AG09309 (cell line): ENCODE measurements at places on chromosomes 11 and 22.
A peak's percentile ranks its signal among the peaks of the same experiment; 100 is the strongest.

DNA sequence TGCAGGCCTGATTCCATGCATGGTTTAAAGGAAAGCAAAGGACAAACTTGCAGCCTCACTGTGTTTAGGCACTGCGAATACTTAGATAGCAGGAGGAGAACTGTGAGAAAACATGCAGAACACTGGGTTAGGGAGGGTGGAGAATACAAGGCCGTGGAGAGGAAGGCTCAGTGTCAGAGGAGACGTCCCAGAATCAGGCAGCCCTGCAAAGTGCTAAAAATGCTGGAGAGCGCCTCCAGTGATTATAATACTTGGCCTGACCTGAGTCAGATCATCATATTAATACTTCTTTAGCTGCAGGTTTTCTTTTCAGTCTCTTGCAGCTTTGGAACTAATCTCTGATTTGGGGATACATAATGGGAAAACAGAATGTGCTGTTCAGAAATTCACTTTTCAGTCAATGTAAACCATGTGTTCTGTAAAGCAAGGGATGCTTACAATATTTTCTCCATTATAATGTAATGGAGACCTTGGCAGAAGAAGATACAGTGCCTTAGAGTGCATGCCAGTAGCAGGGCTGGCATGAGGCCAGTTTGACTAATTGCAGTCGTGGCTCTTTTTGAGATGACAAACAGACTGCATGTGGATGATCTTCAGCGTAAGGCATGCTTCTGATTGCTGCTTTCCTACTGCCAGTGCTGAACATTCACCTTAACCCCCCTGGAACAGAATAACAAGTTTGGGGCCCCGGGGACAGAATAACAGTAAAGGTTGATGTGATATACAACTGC is 16.8 kb downstream of the EXT2 start:
- DNase-seq, result no peak

- no peak for DNase-seq
Observed at GRCh38 chr22:22855617-22856308, 31.9 kb upstream of the IGLL5 start.

- no peak for DNase-seq
Observed at GRCh38 chr22:23293720-23294119, 113.4 kb downstream of the BCR start.

DNA sequence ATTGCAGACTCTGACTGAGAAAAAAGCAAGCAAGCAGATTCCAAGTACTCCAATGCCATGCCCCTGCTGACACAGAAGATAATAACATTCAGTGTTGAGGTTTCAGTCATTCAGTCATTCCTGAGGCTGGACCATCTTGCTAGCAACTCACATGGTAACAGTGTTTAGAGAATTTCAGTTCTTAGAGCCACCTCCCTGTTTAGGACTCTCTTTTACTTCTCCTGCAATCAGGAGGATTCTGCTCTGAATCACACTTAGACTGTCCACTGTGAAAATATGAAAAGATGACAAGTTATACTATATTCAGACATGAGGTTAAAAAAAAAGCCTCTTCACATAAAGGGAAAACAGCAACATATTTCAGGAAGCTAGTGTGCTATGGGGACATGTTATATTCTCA is 183.9 kb upstream of the CTSC start:
- no peak for DNase-seq

DNA sequence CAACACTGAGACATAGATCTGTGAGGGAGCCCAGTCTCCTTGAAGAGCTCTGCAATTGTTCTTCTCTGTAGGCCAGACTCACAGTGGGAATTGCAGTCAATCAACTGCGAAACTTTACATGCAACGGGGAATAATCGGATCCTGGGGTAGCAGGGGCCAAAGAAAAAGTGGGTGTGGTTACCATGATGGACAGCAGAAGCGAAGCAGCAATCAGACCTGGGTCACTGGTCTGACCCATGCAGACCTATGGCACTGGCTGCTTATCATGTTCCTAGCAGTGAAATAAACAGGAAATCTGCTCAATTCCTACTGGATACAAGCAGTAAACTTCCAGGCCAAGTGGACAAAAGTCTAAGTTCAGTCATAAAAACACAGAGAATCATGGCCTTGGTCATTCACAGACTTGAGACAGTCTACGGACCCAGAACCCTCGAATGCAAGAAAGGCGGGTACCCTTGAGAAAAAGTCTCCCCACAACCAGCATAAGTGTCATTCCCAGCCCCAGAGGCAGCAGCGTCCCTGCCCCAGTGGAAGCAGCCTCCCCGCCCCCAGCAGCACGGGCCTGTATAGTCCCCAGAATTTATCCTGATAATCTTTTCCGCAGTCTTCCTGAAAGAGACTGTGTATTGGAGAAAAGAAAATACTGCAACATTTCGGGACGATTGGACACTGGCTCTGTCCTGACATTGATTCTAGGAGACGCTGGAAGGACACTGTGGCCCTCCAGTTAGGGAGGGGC is 34.6 kb downstream of the ASCL2 start:
- DNase-seq, result no peak

GRCh38 chr11:57474803-57475115 is 14.4 kb downstream of the RTN4RL2 start:
- no peak for DNase-seq

DNA sequence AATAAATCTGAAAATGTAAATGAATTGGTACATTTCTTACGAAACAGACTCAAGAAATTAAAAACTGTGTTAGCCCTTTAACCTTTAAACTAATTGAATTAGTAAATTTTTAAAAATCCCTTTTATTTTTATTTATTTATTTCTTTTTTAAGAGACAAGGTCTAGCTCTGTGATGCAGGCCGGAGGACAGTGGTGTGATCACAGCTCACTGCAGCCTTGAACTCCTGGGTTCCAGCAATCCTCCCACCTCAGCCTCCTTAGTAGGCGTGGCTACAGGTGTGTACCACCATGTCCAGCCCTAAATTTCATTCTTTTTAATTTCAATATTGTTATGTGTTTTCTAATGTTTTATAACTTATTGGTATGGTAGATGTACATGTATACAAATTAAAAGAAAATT is 72.6 kb downstream of the MYEOV start:
- DNase-seq, result no peak

GRCh38 chr11:69644071-69644961 is 3.4 kb downstream of the CCND1 start:
- peak; percentile 55 for DNase-seq

DNA sequence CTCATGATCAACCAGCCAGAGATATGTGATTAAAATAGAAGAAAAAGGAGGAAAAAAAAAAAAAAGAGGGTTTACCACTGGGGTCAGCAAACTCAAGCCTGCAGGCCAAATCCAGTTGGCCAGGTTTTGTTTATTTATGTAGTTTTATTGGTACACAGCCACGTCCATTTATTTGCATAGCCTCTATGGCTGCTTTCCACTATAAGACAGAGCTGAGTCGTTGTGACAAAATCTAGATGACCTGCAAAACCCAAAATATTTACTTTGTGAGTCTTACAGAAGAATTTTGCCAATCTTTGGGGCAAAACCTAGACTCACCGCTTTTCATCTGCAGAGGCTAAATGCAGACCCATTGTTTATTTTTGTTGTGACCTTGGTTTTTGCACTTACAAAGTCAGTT is 87.1 kb downstream of the TENM4 start:
- DNase-seq, result no peak

DNA sequence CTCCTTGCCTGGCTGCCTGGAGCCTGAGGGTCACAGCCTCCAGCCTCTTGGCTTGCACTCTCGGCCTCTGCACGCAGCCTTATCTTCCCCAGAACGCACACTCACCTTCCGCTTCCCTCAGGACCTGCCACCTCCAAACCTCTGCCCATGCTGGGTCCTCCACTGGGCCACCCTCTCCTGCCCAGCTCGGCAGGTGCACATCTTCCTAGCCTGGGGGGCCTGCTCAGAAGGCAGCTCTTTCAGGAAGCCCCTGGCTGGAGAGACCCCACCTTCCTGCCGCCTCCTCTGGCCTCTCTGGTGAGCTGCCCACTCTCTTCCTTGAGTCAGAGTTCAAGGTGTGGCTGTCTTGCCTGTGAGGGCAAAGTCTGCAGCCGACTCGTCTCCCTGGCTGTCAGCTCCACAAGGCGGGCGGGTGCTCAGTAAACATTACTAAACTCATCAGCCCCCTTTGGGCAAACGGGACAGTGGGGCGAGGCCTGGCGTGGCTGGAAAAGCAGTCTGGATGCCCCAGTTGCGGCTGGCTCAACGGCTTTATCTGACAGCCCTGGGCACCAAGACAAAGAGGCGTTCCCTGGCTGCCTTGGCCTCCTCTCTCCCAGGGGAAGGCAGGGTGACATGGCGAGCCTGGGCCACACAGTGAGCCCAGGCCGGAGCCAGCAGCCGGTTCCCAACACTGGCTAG is 1.7 kb upstream of the LINC01488 start:
- DNase-seq, result no peak

DNA sequence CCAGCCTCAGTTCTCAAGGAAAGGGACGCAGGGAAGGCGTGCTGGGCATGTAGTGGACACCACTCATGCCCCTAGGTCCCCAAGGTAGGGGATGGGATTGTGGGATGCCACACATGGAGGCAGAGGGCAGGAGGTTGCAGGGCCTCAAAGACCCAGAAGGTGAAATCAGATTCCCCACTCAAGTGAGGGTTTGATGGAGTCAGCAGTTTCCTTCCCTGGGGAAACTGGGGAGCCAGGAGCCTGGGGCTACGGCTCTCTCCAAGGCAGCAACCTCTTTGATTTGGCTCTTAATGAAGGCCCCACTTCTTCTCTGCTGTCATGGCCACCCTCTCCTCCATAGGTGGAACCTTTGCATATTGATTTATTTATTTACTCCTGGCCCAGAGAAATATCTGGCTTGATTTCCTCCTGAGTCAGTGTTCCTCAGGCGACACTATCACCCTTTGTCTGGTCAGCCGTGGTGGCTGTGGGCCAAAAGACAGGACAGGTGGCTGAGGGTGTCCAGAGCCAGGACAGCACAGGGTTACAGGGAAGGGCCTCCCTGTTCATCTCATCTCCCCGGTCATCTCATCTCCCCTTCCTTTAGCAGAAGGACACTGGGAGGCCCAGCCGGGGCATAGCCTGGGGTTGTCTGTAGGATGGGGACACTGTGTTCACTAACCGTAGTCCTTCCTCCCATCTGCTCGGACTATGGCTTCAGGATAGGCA is 9.6 kb downstream of the GNAZ start:
- no peak for DNase-seq

DNA sequence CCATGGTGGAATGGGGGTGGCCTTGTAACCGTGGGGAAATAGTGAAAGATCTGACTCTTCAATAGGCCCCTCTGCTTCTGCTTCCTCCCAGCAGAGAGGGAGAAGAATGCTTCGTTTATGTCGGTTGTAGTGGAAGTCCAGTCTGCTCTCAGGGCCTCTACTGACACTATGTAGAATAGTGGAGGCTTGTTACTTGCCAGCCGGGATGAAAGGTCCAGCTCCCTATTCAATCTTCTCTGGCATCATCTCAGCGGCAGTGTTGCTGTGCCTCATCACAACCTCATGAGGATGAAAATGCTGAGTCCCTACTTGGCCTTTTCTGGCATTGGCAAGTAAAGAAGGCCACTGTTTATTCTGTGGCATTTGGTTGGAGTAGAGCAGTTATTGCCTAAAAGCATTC is 820.9 kb upstream of the TENM4 start:
- no peak for DNase-seq

GRCh38 chr11:76788661-76789442 is 5.7 kb downstream of the TSKU start:
- DNase-seq, result no peak

DNA sequence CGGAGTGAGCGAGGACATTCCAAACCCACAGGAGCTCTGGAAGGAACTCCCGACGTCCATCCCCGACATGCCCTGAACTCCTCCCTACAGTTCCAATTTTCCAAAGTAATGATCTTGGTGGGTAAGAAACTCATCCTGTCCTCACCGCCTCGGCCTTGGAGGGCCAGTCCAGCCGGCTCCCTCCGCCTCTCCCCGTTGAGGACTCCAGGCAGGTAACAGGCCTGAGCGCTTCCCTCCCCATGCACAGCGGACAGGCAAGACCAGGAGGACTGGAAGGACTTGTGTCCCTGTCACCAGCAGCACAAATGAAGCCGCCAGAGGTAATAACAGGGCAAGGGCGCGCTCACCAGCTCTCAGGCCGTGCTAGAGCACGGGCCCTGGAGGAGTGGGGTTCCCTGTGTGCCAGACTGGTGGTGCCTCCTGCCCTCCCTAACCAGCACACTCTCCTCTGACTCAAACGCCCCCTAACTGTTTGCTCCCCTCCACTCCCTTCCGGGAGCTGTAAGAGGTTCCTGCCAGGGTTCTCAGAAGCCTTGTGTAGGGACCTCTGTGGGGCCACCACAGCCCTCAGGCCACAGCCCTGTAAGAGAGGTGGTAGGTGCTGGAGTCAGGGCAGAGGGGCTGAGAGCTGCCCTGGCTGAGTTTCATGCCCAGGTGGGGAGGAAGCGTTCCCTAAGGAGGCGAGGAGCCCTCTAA is 17.1 kb downstream of the OVOL1 start:
- no peak for DNase-seq

DNA sequence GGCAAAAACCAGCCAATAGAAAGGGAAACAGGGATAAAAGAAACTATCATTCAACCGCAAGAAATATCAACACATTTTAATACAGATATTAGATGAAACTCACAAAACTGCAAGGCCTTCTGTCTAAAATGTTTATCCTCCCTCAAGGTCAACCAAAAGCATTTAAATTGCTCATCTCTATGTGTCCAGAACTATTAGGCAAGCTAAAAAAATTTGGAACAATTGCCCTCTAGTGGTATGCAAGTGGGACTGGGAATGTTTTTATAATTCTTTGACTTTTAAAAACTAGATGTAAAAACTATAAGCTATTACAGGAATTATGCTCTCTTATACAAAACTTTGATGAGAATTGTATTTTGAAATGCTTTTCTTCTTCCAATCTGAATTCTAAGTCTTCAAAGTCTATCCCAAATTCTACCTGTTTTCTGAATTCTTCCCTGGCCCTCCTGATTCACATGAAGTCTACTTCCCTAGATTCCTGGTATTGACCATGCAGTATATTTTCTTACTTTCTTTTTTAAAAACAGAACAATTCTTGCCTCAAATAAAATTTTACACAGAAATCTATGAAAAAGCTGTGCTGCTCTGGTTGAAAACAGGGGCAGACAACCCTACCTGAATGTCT is 4.9 kb downstream of the CWC15 start:
- DNase-seq, result no peak

- DNase-seq, result no peak
Observed at GRCh38 chr11:111938687-111939160, 1.6 kb downstream of the DIXDC1 start.

DNA sequence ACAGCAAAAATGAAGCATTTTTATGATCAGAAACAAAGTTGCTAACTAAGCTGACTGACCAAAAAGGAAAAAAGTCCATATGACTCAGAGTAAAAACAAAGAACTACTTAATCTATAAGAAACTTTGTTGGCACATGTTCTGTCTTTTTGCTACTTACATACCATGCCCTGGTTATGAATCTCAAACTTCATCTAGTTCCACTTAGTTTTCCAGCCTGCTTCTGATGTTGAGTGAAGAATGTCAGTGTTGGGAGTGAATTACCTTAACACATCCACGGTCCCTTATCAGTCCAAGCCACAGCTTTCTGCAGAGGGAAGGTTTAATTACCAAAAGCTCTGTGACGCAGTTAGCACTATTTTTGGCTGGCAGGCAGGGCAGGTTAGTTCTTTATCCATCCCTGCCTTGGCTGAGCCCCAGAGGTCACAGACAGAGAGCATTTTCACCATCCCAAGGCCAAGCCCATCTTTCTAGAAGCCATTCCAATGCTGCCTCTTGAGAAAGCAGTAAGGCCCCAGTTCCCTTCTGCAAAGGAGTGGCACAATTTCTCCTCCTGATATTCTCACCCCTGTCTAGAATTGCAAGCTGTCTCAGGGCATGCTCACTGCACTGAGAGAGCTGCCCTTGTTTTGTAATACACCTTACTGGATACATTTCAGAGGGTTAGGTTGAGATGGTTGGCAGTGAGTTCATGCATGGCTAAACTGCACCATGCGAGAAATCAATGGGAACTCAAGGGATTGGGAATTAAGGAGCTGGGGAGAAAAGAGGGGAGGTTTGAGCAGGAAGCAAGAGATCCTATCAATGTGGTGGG is 67.1 kb downstream of the SLC1A2 start:
- no peak for DNase-seq
